ENCODE measurements at places on chromosomes 2 and 18. TPM values are rescaled to one million over a fixed set of nuclear protein-coding genes. Genes with fewer than 3 reads are reported as not detected.

Gene LBH
- 20.3 TPM for total RNA-seq

Gene SGO2
- total RNA-seq, result 12.3 TPM

Gene SAG
- total RNA-seq, result not detected

Gene IL36B
- not detected for total RNA-seq

Gene LTBP1
- 8.7 TPM for total RNA-seq

Gene AQP12A
- total RNA-seq, result not detected

Gene AMER3
- total RNA-seq, result not detected

Gene REG3G
- total RNA-seq, result not detected

Gene TNFRSF11A
- 0.73 TPM for total RNA-seq

Gene SUMO1
- 131 TPM for total RNA-seq

Measured in melanocyte of skin (primary cell).